ENCODE measurements at places on chromosomes 2 and 18. TPM values are rescaled to one million over a fixed set of nuclear protein-coding genes. Genes with fewer than 3 reads are reported as not detected.

MLPH gene
- 295 TPM for total RNA-seq

GRCh38 chr2:205564346-205565141 lies 117.8 kb upstream of the NRP2 start:
- no peaks in the 10 kb centered on the region for H3K36me3 ChIP-seq
- no peak for DNase-seq
- no peak overlapping the region for H3K4me3 ChIP-seq
- no peaks in the 10 kb centered on the region for H3K4me1 ChIP-seq
- no peaks in the 10 kb centered on the region for H3K27me3 ChIP-seq

- no peak for DNase-seq
- no peaks in the 10 kb centered on the region for H3K27me3 ChIP-seq
- H3K27ac ChIP-seq = no peak overlapping the region
- no peaks in the 10 kb centered on the region for H3K36me3 ChIP-seq
Observed at GRCh38 chr2:213476641-213477040, 192.4 kb downstream of the SPAG16 start.

MAP2 gene
- 18.7 TPM for total RNA-seq

GAREM1 gene
- total RNA-seq = 13.7 TPM

CCDC68 gene
- 90.4 TPM for total RNA-seq
